ENCODE measurements at places on chromosomes 11 and 22. TPM values are rescaled to one million over a fixed set of nuclear protein-coding genes. Genes with fewer than 3 reads are reported as not detected.

DNA sequence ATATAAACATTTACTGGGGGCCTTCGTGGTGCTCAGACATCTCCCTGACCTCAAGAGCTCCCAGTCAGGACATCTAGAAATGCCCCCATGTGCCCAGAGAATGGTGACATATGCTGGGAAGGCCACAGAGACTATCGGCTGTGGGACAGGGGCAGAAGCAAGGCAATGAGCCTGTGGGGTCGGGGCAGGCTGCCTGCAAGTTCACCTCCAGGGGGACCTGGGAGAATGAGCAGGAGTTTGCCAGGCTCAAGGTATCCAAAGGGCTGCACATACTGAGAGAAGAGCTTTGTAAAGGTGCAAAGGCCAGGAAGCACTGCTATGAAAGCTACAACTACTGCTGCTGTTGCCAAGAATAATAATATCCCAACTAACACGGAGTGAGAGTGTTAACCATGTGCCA, 233.9 kb downstream of the TENM4 start:
- DNase-seq: no peak

DNA sequence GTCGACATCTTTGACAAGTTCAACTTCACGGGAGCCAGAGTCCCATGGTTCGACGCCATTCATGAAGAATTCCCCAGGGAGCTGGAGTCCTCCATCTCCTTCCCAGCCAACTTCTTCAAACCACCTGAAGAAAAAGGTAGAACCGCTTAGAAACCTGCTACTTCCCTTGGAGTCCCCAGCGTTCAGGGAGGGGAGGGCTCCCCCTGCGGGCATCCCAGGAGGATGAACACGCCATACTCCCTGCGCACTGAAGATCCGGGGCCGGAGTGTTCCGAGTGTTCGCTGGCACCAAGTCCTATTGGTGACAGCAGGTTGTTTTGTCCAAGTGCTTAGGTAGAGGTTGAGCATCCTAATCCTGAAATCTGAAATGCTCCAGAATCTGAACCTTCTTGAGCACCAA, 51.7 kb upstream of the PRODH start:
- DNase-seq: no peak

- DNase-seq: no peak
These were observed 19.5 kb downstream of the MYBPC3 start for GRCh38 chr11:47332791-47333525.

DNA sequence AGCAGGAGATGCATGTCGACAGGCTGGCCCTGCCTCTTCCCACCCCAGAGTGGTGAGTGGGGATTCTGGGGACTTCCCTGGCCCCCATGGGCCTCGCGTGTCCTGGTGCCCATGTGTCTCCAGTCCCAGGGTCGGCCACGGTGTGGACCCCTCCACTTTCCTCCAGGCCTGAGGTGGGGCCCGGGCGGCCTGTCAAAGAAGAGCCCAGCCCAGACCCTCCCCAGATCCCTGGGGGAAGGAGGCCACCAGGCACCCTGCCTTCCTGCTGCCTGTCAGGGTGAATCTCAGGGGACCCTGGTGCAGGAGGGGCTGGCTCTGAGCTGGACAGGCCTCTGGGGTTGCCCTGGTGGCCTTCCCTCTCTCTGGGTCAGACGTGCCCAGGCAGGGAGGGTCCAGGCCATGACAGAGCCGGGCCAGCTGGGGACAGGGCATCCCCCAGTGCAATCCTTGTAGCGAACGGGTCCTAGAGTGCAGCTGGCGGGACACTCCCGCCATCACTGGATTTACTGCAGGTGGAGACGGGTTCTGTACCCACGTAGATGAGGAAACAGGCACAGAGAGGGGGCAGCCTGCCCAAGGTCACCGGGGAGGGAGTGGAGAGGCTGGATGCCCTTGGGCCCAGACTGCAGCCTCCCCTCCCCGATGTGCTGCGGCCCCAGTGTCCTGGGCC, 13.5 kb upstream of the MUC6 start:
- DNase-seq: no peak

DNA sequence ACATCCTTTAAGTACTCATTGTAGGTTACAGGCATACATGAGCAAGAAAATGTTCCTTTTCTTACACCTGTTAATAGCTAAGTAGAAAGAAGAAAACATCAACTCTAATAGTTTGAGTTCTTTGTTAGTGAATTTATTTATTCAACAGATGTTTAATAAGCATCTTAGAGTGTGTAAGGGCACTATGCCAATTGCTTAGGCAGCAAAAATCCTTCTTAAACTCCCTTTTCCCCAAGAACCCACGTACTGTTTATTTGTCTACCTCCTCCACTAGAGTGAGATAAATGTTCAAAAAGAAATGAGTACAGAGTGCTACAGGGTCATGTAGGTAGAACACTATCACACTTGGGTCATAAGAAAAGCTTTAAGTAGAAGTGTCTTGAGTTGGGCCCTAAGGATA, 131.4 kb downstream of the CD44 start:
- DNase-seq: no peak

DNA sequence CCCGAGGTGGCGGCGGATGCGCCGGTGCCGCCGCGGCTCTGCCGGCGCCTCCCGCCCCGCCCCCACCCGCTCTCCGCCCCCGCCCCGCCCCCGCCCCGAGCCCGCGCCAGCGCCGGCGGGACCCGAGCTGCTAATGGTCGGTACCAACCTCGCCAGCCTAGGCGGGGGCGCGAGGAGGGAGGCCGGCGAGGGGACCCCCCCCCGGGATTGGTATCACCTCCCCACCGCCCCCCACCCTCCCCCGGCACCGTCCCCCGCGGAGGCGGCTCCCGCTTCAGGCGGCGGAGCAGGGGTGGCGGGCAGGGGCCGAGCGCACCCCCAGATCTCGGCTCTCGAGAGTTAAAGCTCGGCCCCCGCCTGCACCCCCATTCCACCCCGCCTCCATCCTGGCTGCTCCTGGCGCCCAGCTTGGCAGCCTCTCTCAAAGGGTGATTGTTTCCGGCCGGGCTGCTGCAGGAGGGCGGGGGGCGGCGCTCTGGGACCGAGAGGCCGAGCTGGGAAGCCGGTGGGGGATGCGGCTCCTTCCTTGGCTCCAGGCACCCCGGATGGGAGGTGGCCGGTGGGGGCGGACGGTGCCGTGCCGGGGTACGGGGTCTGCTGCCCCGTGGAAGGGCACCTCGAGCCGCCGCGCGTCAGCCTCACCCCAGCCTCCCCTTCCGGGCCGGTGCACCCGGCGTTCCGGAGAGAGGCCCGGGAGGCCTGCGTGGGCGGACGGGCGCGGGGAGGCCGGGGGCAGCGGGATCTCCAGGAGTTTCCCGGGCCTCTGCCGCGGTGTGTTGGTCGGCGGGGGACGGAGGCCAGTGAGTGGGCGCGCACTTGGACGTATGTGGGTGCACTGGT, at the start of gene B3GAT1:
B3GAT1 (minus strand) TSS at position 40 of the 840 bp plus-strand sequence. CDS start 24,583 bp downstream, outside the sequence.
- no peak for DNase-seq

GRCh38 chr11:95697614-95698408, 91.8 kb downstream of the FAM76B start:
- no peak for DNase-seq

DNA sequence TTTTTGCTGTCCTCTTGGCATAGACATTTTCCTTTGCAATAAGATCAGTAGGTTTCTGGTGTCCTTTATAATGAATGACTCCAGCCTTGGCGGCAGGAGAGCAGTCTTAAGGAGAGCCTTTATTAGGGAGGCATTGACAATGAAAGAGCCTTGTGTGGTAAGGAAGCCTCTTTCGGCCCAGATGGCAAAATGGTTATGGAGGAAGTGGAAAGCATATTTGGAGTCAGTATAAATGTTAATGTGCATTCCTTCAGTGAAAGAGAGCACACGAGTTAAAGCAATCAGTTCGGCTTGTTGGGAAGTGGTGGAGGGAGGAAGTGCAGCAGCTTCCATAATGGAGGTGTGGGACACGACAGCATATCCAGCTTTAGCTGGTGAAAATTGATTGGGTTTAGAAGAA, 18.1 kb upstream of the ANO1 start:
- no peak for DNase-seq

GRCh38 chr11:72491001-72491400, 56.7 kb upstream of the CLPB start:
- no peak for DNase-seq

- no peak for DNase-seq
These were observed 8.4 kb downstream of the CBX6 start for GRCh38 chr22:38863531-38864131.

DNA sequence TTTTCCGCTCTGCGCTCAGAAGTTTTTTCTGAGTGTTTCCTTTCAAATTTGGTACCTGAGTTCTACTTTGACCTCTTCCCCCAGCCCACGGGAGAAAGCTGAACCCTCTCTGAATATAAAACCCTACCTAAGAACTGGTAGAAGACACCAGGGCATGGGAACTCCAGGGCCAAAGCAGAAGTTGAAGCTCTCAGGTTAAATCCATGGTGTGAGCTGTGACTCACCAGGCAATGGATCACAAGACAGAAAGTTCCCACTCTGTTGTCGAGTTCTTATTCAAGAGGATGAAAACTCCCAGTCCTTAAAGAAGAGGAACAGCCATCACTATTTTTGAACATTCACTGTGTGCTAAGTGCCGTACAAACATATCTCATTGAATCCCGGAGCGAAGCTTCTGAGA, 8.9 kb downstream of the TMEM218 start:
- DNase-seq: no peak

The CATSPER1 gene
- total RNA-seq: not detected

The OR52B6 gene
- not detected for total RNA-seq

The CD3D gene
- total RNA-seq: 0.69 TPM

The MYO7A gene
- total RNA-seq: 4.7 TPM

The ZMAT5 gene
- 14.1 TPM for total RNA-seq

The TBX1 gene
- 1.2 TPM for total RNA-seq

The PHF5A gene
- total RNA-seq: 37.3 TPM

The MED17 gene
- total RNA-seq: 41.9 TPM

The TRPC6 gene
- 58.5 TPM for total RNA-seq

The GUCY1A2 gene
- total RNA-seq: 58.5 TPM
